Tongue (tissue), 3 donors: ENCODE measurements at places on chromosomes 12 and 14. TPM values are rescaled to one million over a fixed set of nuclear protein-coding genes. Genes with fewer than 3 reads are reported as not detected.
A peak's percentile ranks its signal among the peaks of the same experiment; 100 is the strongest.

Gene LHX5
- total RNA-seq = not detected

Gene KCNMB4
- 6.1 TPM for total RNA-seq

Gene TMEM63C
- 0.92 TPM for total RNA-seq

Gene SLC6A15
- total RNA-seq = 7.9 TPM

Gene UNC79
- total RNA-seq = 0.41 TPM

Gene LTBP2
- total RNA-seq = 29.1 TPM

GRCh38 chr14:38257507-38257906 lies 1.6 kb upstream of the CLEC14A start:
- no peak for DNase-seq

DNA sequence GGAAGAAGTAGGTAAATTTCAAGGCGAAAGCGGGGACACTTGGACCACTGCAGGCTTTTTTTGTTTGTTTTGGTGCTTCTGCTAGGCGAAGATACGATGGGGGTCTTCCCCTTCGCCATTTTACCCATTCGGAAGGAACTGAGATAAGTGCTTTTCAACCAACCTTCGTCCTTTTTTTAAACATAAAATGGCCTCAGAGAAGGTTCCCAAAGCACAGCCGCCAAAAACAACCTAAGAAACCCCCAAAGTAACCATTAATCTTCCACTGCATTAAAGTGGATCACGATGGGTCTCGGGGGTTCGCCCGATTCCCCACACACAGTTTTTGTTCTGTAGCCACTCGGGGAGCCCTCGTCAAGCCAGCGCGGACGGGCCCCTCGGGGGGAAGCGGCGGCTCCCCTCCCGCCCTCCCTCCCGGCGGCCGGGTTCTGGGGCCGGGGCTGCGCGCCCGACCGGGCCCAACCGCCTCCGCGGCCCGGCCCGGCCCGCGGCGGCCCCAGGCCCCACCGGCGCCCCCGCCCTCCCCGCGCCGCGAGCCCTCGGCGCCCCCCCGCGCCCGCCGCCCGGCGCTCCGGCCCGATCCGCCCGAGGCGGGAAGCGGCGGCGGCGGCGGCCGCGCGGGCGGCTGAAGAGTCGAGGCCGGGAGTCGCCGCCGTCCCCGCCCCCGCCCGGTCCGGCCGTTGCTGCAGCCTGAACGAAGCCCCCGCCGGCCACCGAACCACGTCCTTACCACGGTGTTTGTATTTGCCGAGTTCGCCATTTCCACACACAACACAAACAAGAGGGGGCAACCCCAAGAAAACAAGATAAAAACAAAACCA lies 790 bp downstream of the GTF2A1 start:
- no peak for DNase-seq

GRCh38 chr14:72256055-72256454 lies 323.8 kb downstream of the RGS6 start:
- DNase-seq = no peak

DNA sequence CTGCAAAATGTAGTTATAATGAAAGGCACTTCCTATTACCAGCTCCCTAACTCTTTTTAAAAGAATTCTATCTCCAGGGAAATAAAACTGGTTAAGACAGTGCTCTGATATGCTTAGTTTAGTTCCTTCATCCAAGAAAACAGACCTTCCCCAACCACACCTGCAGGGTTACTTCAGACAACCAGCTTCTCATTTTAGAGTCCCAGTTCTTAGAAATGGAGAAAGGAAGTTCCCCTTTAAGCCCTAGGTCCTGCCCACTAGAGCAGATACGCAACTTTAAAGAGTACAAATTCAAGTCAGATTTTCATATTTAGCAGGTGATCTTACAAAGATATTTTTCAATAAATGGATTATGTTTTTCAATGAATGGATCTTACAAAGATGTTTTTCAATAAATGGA lies 4.4 kb upstream of the WSB2 start:
- no peak for DNase-seq

DNA sequence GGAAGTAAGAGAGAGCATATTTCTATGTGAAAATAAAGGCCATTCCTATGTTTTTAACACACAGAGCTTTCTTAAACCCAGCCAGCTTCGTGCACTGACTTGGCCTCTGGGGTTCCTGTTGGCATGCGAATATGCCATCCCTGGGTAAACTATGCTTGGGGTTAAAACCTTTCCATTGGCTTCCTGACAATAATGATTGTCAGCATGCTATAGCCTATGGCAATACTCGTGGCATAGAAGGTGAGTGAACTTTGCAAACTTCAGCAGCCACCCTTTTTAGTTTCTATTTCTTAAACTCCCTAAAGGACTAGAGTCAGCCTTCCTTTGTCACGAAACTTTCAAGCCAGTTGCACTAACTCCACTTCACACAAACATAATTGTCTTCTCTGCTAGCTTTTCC lies 148.4 kb upstream of the RGS6 start:
- no peak for DNase-seq

GRCh38 chr14:102927878-102928411 lies 5.5 kb downstream of the AMN start:
- DNase-seq = peak; percentile 28

- no peak for DNase-seq
Measured at GRCh38 chr14:87638196-87638595, 354.8 kb downstream of the GALC start.
